ENCODE measurements at places on chromosomes 12 and 14.
A peak's percentile ranks its signal among the peaks of the same experiment; 100 is the strongest.

DNA sequence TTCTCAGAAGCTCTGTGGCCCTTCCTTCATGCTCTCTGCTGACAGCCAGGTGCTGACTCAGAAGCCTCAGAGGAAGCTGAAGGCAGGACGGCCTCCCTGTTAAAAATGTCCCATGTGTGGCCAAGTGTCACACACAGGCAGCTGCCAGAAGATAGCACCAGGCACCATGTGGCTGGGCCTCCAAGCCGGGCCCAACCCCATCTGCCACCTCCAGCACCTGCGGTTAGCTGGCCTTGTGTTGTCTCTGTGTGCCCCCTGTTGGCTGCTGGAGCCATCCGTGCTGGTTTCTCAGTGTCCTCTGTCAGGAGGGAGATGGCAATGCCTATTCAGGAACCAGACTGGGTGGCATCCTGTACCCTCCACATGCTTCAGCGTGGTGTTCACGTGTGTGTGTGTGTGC is 63.2 kb downstream of the TSPAN11 start:
- DNase-seq = peak; percentile 86

GRCh38 chr14:104296388-104297312 is 158.3 kb downstream of the KIF26A start:
- no peak for DNase-seq

GRCh38 chr12:102946042-102946441 is 11.4 kb upstream of the ASCL1 start:
- no peak for DNase-seq

GRCh38 chr12:117486840-117487659 is 125.6 kb upstream of the NOS1 start:
- DNase-seq = no peak

- DNase-seq = no peak
These were observed 8.6 kb upstream of the HDAC7 start for GRCh38 chr12:47828008-47828975.

DNA sequence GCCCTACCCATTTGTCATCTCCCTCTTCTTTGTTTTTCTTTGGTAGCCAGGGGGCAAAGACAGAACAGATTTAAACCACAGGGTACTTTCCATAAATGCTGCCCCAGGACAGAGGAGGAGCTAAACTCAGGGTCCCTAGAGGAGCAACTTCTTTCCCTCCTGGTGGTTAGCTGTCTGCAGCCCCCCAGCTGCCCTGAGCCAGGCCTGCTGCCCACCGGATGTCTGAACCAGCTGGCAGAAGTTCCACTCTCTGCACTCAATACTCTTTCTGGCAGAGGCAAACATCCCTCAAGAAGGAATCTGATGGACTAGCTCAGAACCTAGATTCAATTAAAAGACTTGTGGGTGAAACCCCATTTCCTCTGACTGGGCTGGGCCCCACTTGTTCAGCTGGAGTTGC is 10.7 kb downstream of the VDR start:
- no peak for DNase-seq

DNA sequence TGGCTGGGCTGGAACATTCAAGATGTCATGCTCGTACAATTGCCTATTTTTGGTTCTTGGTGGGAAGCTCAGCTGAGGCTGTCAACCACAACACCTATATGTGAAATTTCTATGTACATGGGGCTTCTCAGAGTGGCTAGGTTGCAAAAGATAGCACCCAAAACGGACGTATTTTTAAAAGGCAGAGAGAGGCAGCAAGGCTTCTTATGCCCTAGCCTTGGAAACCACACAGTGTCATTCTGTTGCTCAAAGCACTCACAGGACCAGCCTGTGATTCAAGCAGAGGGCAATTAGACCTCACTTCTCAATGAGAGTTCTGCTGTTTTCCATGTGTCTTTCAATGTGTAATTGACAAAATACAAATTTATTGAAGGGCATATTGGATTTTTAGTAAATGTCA is 134.0 kb downstream of the GXYLT1 start:
- no peak for DNase-seq

GRCh38 chr12:6626654-6627283 is 9.0 kb downstream of the LPAR5 start:
- no peak for DNase-seq

GRCh38 chr12:66182956-66183355 is 6.1 kb upstream of the IRAK3 start:
- no peak for DNase-seq

- DNase-seq = peak; percentile 83
These were observed 2.1 kb upstream of the INHBE start for GRCh38 chr12:57452937-57453509.

GRCh38 chr12:120126635-120127005 is 10.1 kb upstream of the RAB35 start:
- no peak for DNase-seq

DNA sequence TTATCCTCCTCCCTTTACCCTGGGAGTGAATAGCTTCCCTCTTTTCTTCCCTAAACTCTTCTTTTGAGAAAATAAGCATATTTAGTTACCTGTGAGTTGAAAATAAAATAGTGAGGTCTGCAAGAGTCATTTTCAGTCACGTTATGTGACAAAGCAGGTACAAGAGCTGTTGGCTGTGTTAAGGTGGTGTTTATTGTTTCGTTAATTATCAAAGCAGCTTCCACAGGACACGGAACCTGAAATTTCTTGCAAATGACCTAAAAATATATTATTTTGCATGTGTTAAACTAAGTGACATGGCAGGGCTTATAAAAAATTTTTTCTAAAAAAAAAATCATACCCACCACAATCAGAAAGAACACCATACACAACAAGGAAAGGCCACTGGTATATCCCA is 8.3 kb downstream of the SLC38A2 start:
- DNase-seq = no peak

GRCh38 chr14:23827100-23827892 is 126.3 kb upstream of the DHRS4 start:
- no peak for DNase-seq

GRCh38 chr12:63045020-63045860 is 105.8 kb downstream of the AVPR1A start:
- no peak for DNase-seq

GRCh38 chr12:64323476-64324225 is 66.9 kb downstream of the C12orf56 start:
- DNase-seq = no peak

- DNase-seq = no peak
These were observed 7.9 kb downstream of the EMG1 start for GRCh38 chr12:6978611-6979011.

DNA sequence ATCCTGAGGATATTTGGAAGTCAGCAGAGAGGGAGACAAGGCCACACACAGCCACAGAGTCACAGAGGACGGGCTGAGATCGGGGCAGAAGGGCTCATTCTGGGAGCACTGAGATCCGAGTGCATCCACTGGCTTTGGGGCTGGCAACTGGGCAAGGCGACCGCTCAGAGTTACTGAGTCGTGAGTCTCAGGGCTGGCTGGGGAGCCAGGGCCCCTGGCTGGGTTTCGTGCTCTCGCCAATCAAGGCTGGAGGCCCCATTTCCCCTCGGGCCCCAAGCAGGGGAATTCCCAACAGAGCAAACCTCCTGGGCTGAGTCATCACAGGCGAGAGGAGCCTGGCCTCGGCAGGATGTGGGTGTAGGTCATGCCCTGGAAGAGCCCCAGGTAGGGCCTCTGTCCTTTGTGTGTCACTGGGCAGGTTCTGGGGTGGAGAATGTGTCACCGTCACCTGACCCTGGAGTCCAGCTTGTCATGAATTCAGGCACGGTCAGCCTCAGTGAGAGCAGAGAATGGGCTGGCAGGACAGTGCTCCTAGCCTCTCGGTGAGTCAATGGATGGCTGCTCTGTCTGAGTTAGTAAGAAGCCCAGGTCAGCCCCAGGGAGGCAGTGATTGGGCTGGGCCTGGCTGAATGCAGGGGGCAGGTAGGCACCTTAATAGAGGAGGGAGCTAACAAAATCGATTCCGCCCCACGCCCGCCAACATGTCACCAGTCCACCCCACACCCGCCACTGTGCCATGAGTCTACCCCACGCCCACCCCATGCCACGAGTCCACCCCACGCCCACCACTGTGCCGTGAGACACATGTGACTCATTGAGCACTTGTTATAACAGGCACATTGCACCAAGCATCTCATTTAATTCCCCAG is 16.9 kb downstream of the ASB2 start:
- DNase-seq = peak; percentile 77

DNA sequence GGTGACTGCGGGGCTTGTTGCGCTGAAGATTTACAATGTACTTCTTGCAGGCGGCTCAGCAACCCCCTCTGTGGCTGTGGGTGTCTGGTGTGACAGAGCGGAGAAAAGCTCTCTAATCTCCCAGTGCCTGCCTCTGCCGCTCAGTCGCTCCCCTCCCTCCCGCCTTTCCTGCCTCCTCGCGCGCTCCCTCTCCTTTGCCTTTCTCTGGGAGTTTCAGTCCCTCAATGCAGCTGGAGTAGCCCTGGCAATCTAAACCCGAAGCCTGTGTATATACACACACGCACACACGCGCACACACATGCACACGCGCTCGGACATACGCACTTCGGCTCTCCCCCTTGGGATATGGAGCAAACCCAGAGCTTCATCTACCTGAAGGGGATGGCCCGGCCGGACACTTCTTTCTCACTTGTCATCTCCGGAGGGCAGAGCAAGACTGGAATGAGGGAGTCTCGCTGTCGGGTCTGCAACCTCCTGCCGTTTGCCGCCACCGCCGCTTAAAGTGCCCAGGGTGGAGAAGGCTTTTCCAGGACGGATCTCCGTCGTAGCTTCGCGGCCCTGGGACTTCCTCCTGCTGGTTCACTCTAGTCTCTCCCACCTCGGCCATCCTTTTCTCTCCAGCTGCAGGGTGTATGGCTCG is 599 bp upstream of the TRHDE start:
- DNase-seq = no peak

GRCh38 chr12:124422570-124423523 is 128.0 kb downstream of the RFLNA start:
- peak; percentile 92 for DNase-seq

Data from HT-29 (cell line).